ENCODE measurements at places on chromosomes 7 and 10.

GRCh38 chr7:140201393-140201792 lies 24.6 kb upstream of the KDM7A start:
- H3K4me1 ChIP-seq: peaks cover 14% of the 10 kb centered on the region
- DNase-seq: no peak
- no peaks in the 10 kb centered on the region for H3K27me3 ChIP-seq
- H3K27ac ChIP-seq: no peak overlapping the region

DNA sequence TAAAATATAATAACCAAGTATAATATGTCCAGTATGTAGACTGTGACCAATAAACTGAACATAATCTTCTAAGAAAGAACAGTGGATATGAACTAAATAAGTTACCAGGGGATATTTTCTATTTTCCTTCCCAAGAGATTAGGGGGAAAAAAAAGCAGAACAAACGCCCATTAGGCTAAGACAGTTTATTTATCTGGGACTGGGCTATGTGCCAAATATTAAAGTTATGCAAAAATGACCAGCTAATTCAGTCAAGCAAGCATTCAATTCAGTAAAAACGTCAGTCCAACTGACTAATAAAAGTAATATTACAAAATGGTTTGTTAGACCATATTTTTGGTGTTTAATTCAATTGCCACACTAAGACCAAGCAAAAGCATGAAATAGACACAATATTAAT lies 122.2 kb downstream of the TSPAN12 start:
- H3K27ac ChIP-seq: no peak overlapping the region
- H3K36me3 ChIP-seq: no peaks in the 10 kb centered on the region
- H3K27me3 ChIP-seq: no peaks in the 10 kb centered on the region
- H3K4me3 ChIP-seq: no peak overlapping the region

DNA sequence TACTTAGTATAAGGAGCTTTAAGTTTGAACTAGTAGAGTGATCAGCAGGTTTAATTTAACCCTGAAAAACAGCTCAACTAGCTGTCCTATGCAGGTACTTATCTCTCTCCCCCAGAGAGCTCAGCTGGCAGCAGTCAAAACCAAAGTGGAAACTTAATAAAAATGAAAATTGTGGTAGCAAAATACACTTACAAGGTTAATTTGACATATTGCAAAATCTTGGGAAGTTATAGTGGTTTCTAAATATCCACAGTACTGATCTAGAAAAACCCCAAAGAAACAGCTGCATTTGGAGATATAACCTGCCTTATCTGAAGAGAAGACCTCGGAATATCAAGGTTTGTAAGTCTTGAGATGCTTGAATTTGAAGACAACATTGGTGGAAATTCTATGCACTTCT lies 269.2 kb downstream of the RNLS start:
- H3K36me3 ChIP-seq: no peaks in the 10 kb centered on the region
- H3K27me3 ChIP-seq: no peaks in the 10 kb centered on the region
- H3K4me1 ChIP-seq: no peaks in the 10 kb centered on the region

DNA sequence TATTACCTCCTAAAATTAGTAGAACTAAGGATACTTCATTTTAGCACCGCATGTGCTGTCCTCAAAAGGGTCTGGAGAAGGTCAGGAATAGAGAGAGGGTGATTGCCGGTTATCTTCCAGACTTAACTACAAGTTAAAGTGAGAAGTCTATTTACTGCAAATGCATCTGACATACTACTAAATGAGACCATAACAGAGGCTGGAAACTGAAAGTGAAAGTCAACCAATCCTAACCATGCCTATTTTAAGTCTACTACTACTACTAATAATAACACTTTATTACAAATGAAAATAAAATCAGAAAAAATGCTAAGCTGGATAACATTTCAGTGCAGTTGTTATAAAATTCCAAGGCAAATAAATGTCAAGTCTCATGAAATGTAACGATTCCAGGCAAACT lies 244.7 kb downstream of the KIF20B start:
- H3K27me3 ChIP-seq: no peaks in the 10 kb centered on the region
- DNase-seq: no peak
- H3K4me1 ChIP-seq: peaks cover 7% of the 10 kb centered on the region
- H3K4me3 ChIP-seq: no peak overlapping the region
- no peak overlapping the region for H3K27ac ChIP-seq
- H3K36me3 ChIP-seq: no peaks in the 10 kb centered on the region

GRCh38 chr10:122116331-122116730 lies 127.4 kb downstream of the TACC2 start:
- peaks cover 9% of the 10 kb centered on the region for H3K4me1 ChIP-seq
- H3K4me3 ChIP-seq: no peak overlapping the region
- H3K27ac ChIP-seq: no peak overlapping the region
- no peaks in the 10 kb centered on the region for H3K27me3 ChIP-seq

GRCh38 chr7:7104314-7104698 lies 78.0 kb upstream of the C1GALT1 start:
- peaks cover 2% of the 10 kb centered on the region for H3K4me1 ChIP-seq
- no peaks in the 10 kb centered on the region for H3K27me3 ChIP-seq

DNA sequence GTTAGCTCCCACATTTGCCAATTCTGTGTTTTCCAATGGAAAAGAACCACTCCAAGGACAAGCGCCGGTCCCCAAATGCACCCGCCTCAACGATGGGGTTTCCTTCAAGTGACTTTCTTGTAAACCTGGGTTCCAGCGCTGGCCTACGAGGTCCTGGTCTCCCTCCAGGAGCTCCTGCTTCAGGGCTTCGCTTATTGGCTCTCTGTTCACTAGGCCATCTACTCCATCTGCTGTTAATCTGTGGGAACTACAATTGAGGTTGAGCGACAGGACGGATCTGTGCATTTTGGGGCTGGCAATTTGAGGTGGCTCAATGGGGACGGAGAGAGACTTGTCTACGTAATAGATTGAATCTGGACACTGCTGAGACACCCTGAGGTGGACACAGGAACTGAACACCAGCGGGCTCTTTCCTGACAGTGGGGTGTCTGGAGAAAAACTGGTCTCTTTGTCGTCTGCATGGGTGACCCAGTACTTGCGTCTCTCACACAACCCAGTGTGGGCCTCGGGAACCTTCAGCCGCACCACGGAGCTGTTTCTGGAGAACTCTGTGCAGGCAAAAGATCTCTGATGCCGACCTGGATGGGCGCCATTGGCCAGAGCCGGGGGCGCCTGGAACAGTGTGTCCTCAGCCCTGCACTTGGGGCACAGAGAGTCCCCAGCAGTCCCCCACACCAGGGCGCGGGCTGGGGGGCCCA lies 115.9 kb upstream of the ADAM12 start:
- H3K27me3 ChIP-seq: no peaks in the 10 kb centered on the region
- no peaks in the 10 kb centered on the region for H3K36me3 ChIP-seq
- no peak overlapping the region for H3K4me3 ChIP-seq
- H3K4me1 ChIP-seq: no peaks in the 10 kb centered on the region
- DNase-seq: no peak

- H3K27ac ChIP-seq: no peak overlapping the region
- DNase-seq: no peak
- no peaks in the 10 kb centered on the region for H3K4me1 ChIP-seq
- no peaks in the 10 kb centered on the region for H3K27me3 ChIP-seq
- H3K4me3 ChIP-seq: no peak overlapping the region
Measured at GRCh38 chr10:29394321-29394932, 105.6 kb downstream of the LYZL1 start.

GRCh38 chr7:657565-658119 lies 68.9 kb upstream of the DNAAF5 start:
- no peak overlapping the region for H3K4me3 ChIP-seq
- no peak for DNase-seq
- no peaks in the 10 kb centered on the region for H3K36me3 ChIP-seq
- no peak overlapping the region for H3K27ac ChIP-seq

DNA sequence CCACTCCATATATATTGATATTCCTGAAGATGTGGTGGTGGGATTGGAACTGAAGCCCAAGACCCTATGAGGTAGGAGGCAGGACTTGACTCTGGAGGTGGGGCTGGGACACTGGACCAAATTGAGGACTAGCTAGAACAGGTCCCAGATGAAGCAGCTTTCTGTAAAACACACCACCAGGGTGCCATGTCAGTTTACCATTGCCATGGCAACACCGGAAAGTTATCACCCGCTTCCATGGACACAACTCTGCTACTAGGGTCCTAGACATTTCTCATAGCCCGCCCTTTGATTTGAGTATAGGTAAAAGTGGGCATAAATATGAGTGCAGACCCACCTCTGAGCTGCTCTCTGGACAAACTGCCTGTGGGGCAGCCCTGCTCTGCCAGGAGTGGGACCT lies 490.5 kb upstream of the PFKP start:
- no peak for DNase-seq
- no peaks in the 10 kb centered on the region for H3K4me1 ChIP-seq
- H3K27me3 ChIP-seq: no peaks in the 10 kb centered on the region
- no peak overlapping the region for H3K4me3 ChIP-seq
- no peak overlapping the region for H3K27ac ChIP-seq
- H3K36me3 ChIP-seq: no peaks in the 10 kb centered on the region

DNA sequence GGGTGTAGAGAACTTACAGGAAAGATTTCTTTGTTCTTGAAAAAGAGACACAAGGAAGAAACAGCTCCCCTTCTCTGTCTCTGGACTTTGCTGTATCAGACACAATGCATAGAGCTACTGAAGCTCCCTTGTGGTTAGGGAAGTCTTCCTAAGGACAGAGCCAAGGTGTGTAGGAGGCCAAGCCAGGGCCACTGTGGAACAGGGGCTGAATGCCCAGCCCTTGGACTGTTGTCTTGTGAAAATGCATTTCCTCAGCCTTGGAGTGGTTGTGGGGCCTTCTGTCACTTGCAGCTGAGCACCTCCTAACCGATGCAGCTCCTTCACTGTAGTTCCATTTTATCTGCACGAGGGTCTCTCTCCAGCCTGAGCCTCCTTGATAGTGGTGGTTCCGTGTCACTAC lies 353.4 kb downstream of the CCSER2 start:
- no peaks in the 10 kb centered on the region for H3K4me1 ChIP-seq
- no peak for DNase-seq
- H3K4me3 ChIP-seq: no peak overlapping the region
- no peak overlapping the region for H3K27ac ChIP-seq
- H3K27me3 ChIP-seq: no peaks in the 10 kb centered on the region

GRCh38 chr10:17001961-17002749 lies 127.5 kb downstream of the CUBN start:
- H3K27me3 ChIP-seq: no peaks in the 10 kb centered on the region
- H3K36me3 ChIP-seq: no peaks in the 10 kb centered on the region
- H3K4me3 ChIP-seq: no peak overlapping the region
- H3K4me1 ChIP-seq: peaks cover 86% of the 10 kb centered on the region
- DNase-seq: no peak

DNA sequence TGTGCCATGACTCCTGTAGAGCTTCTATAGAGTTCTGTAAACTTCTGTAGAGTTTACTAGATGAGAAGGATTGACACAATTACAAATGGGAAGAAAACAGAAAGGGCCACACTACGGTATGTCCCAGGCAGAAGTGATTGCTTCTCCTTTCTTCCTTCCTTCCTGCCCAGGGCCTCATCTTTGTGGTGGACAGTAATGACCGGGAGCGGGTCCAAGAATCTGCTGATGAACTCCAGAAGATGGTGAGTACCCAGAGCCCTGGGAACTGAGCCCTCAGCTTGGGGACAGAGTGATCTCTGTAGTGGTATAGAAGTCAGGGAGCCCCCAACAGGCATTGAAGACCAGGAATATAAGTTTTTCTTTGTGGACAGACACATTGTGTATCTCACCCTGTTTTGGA lies 1.7 kb downstream of the ARF5 start:
- DNase-seq: no peak
- H3K36me3 ChIP-seq: peaks cover 38% of the 10 kb centered on the region
- H3K27ac ChIP-seq: no peak overlapping the region
- no peaks in the 10 kb centered on the region for H3K27me3 ChIP-seq
- no peak overlapping the region for H3K4me3 ChIP-seq

GRCh38 chr10:102674566-102674965 lies 30.3 kb downstream of the TRIM8 start:
- H3K4me3 ChIP-seq: peak overlapping the region; percentile 22
- no peaks in the 10 kb centered on the region for H3K36me3 ChIP-seq
- peaks cover 89% of the 10 kb centered on the region for H3K4me1 ChIP-seq

DNA sequence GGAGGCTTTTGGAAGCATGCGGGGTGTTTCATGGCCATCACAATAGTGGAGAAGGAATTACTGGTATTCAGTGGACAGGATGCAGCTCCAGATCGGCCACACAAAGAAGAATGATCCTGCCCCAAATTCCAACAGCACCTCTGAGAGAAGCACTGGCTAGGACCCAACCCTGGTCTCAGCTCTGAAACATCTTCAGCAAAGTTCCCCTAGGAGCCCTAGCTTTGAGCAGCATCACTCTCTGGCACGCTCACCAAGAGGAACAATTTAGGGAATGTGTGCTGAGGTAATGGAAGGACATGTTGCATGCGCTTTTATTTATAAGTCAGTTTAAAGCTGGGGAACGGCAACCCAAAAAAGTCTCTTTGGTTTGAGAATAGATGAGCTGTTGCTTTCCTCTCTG lies 5.5 kb upstream of the OPN1SW start:
- H3K36me3 ChIP-seq: no peaks in the 10 kb centered on the region
- H3K4me3 ChIP-seq: no peak overlapping the region
- no peak for DNase-seq
- H3K27me3 ChIP-seq: no peaks in the 10 kb centered on the region
- no peaks in the 10 kb centered on the region for H3K4me1 ChIP-seq

DNA sequence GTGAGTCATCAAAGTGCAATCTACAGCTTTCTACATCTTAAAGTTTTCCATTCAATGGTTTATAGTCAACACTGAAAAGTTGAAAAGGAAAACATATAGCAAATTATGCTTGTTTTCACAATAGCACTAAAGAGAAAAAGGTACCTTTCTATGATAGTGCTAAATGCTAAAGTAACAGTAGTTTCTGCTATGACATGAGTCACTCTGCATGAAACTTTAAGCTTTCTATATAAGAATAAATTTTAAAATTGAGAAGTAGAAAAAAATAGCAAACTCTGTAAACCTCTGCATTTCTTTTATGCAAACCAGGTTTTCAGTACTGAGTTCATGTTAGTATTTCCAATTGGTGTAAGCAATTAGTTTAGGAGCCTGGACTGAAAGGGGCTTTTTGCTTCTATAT lies 31.2 kb upstream of the TMEM168 start:
- no peak for DNase-seq
- no peak overlapping the region for H3K27ac ChIP-seq
- H3K36me3 ChIP-seq: peaks cover 68% of the 10 kb centered on the region
- H3K4me3 ChIP-seq: no peak overlapping the region
- no peaks in the 10 kb centered on the region for H3K27me3 ChIP-seq

- no peak overlapping the region for H3K4me3 ChIP-seq
- no peaks in the 10 kb centered on the region for H3K4me1 ChIP-seq
- no peaks in the 10 kb centered on the region for H3K27me3 ChIP-seq
- no peaks in the 10 kb centered on the region for H3K36me3 ChIP-seq
- H3K27ac ChIP-seq: no peak overlapping the region
Measured at GRCh38 chr10:72563327-72563932, 62.4 kb downstream of the MICU1 start.
